ENCODE measurements at places on chromosomes 5 and 9. TPM values are rescaled to one million over a fixed set of nuclear protein-coding genes. Genes with fewer than 3 reads are reported as not detected.

SLC45A2 gene
- 0.14 TPM for total RNA-seq

FGF1 gene
- under 0.01 TPM for total RNA-seq

LIX1 gene
- not detected for total RNA-seq

FREM1 gene
- 0.14 TPM for total RNA-seq

ENC1 gene
- total RNA-seq, result 23.6 TPM

ARRDC1 gene
- total RNA-seq, result 98.4 TPM

CLTB gene
- 252 TPM for total RNA-seq

MTX3 gene
- total RNA-seq, result 34.9 TPM

SH2D3C gene
- total RNA-seq, result 0.07 TPM

KCNMB1 gene
- not detected for total RNA-seq

IL13 gene
- total RNA-seq, result not detected

TMED9 gene
- 183 TPM for total RNA-seq

RNF183 gene
- total RNA-seq, result not detected

ALDH1A1 gene
- total RNA-seq, result 32.2 TPM

ADAMTS16 gene
- total RNA-seq, result not detected

IL9 gene
- not detected for total RNA-seq

SPATA6L gene
- 2.7 TPM for total RNA-seq

PCDHB15 gene
- total RNA-seq, result 0.50 TPM

COL15A1 gene
- not detected for total RNA-seq

MAMDC2 gene
- 0.68 TPM for total RNA-seq

GRHPR gene
- total RNA-seq, result 76.6 TPM

CER1 gene
- total RNA-seq, result not detected

PCDHGA9 gene
- 0.34 TPM for total RNA-seq

HBEGF gene
- 206 TPM for total RNA-seq

COL27A1 gene
- 3.1 TPM for total RNA-seq

FANCG gene
- total RNA-seq, result 7.5 TPM

CCNH gene
- total RNA-seq, result 65.3 TPM

DAB2 gene
- total RNA-seq, result 0.34 TPM

OLFML2A gene
- 128 TPM for total RNA-seq

TLE1 gene
- total RNA-seq, result 51.3 TPM

CFAP90 gene
- total RNA-seq, result not detected

RNF145 gene
- total RNA-seq, result 164 TPM

CMYA5 gene
- 0.34 TPM for total RNA-seq

CATSPER3 gene
- 0.21 TPM for total RNA-seq

CERCAM gene
- 32.8 TPM for total RNA-seq

SHOC1 gene
- total RNA-seq, result 0.07 TPM

TARS1 gene
- 452 TPM for total RNA-seq

CNTNAP3 gene
- 7.2 TPM for total RNA-seq

SLC46A2 gene
- not detected for total RNA-seq

SH3GL2 gene
- total RNA-seq, result under 0.01 TPM

PCBD2 gene
- 7.3 TPM for total RNA-seq

ANKDD1B gene
- total RNA-seq, result 0.68 TPM

LCN9 gene
- not detected for total RNA-seq

IRX1 gene
- total RNA-seq, result 1.7 TPM

PTPRD gene
- 3.2 TPM for total RNA-seq

AGXT2 gene
- total RNA-seq, result not detected

AK8 gene
- total RNA-seq, result 0.34 TPM

GFPT2 gene
- total RNA-seq, result under 0.01 TPM

KIF12 gene
- total RNA-seq, result under 0.01 TPM

CDC26 gene
- total RNA-seq, result 20.5 TPM

NIPAL4 gene
- total RNA-seq, result 39.0 TPM

SLC6A7 gene
- total RNA-seq, result not detected

TAL2 gene
- total RNA-seq, result not detected

LHX3 gene
- total RNA-seq, result not detected

CTSV gene
- 25.6 TPM for total RNA-seq

NEUROG1 gene
- not detected for total RNA-seq

SLC6A3 gene
- not detected for total RNA-seq

PCA3 gene
- not detected for total RNA-seq

DDX31 gene
- 18.5 TPM for total RNA-seq

TMEM215 gene
- total RNA-seq, result not detected

Measured in nasal cavity respiratory epithelium epithelial cell of viscerocranial mucosa (primary cell).